Activated naive CD8-positive, alpha-beta T cell treated with anti-CD3 and anti-CD28 coated beads for 36 hours (primary cell): ENCODE measurements at places on chromosomes 12 and 14. TPM values are rescaled to one million over a fixed set of nuclear protein-coding genes. Genes with fewer than 3 reads are reported as not detected.
A peak's percentile ranks its signal among the peaks of the same experiment; 100 is the strongest.

DPF3 gene
- total RNA-seq = 1.3 TPM

RPAP3 gene
- 58.7 TPM for total RNA-seq

CBLN3 gene
- 6.4 TPM for total RNA-seq

C12orf60 gene
- 2.8 TPM for total RNA-seq

TEX52 gene
- total RNA-seq = not detected

GPR84 gene
- total RNA-seq = 0.62 TPM

SAMD4A gene
- 4.7 TPM for total RNA-seq

RNF212B gene
- not detected for total RNA-seq

LRTM2 gene
- not detected for total RNA-seq

SLC17A8 gene
- not detected for total RNA-seq

MYH6 gene
- total RNA-seq = not detected

FAM181A gene
- total RNA-seq = not detected

OR4E2 gene
- not detected for total RNA-seq

CHST11 gene
- total RNA-seq = 21.9 TPM

EIF2B2 gene
- total RNA-seq = 55.6 TPM

DNA sequence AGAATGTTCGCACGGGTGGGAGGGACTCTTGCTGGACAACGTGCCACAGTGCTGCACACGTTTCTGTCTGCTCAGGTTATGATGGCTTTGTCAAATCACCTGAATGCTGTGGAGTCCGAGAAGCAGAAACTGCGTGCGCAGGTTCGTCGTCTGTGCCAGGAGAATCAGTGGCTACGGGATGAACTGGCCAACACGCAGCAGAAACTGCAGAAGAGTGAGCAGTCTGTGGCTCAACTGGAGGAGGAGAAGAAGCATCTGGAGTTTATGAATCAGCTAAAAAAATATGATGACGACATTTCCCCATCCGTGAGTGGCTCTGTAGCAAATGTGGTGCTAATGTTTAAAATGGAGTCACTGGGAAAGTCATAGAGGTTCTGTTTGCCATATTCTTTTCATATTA, 28.5 kb downstream of the KLC1 start:
- no peak for DNase-seq

DNA sequence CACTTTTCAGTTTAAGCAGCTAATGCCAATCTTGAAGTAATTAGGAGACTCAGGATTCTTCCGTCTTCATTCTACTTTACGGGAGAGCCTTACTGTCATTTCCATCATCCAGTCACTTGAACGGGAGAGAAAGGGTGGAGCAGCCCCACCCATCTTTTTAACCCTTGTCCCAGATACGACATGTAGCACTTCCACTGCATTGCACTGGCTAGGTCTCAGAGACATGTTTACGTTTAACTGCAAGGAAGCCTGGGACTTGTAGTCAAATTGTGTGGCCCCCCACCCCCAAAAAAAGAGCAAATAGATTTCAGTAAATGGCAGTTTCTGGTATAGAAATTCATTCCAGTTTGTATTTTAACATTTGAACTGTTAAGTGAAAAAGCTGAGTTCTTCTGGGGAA, 46.1 kb upstream of the SYT1 start:
- no peak for DNase-seq

GRCh38 chr12:120264086-120264903, 1.2 kb downstream of the PXN start:
- no peak for DNase-seq

DNA sequence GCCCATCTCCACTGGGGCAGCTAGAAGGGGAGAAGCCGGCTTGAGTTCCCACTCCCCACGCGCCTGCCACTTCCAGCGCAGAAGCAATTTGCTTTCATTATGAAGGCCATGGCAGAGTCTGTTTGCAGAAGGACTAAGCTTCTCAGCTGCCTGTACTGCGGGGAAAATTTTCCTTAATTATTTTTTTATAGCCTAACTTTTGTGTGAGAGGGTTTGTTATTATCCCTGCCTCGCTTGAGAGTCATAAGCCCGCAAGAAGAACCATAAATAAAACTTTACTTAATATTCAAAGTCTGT, 56.0 kb upstream of the DLK1 start:
- no peak for DNase-seq

GRCh38 chr12:93243382-93243688, 134.4 kb upstream of the NUDT4 start:
- no peak for DNase-seq

GRCh38 chr12:32611986-32612385, 67.1 kb upstream of the DNM1L start:
- DNase-seq = no peak

DNA sequence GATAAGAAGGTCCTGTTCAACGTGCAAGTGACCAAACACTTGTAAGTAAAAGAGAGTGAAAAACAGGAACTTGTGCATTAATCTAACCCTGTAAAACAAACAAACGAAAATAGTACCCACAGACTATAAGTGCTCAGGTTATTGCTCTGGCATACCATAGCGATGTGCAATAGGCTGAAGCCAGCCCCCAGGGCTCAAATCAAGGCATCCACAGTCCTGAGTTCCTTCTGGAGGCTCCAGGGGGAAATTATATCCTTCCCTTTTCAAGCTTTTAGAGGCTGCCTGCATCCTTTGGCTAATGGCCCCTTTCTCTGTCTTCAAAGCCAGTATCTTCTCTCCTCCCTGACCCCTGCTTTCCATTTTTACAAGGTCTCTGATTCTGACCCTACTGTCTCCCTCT, 8.1 kb upstream of the CMAS start:
- no peak for DNase-seq

DNA sequence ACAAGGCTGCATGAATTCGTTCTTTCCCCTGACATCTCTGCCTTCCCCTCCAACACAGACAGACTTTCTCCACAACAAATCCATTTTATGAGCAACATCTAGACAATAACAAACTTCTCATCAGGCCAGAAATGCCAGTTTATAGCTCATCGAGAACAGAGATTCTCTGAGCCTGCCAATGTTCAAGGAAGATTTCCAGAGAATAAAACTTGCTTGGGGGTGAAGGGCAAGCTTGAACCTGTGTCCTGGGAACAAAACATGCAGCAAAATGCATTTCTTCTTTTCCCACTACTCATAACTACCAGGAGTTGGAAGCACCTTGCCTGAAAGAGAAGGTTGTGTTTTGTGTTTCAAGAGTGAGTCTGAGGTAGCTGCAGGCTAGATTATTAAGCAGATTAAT, 6.8 kb downstream of the MAP1LC3B2 start:
- no peak for DNase-seq

DNA sequence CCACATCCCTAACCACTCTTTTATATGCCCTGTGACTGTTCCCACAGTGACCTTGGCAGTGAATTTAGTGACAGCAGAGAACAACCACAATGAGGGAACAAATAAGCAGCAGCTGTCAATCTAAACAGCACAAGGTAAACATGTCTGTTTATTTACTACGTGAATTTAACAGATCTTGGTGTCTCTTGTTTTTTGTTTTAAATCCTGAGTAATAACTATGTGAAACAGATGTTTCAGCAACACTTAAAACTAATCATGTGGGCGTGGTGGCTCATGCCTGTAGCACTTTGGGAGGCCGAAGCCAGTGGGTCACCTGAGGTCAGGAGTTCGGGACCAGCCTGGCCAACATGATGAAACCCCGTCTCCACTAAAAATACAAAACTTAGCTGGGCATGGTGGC, 17.0 kb upstream of the CFAP54 start:
- no peak for DNase-seq

DNA sequence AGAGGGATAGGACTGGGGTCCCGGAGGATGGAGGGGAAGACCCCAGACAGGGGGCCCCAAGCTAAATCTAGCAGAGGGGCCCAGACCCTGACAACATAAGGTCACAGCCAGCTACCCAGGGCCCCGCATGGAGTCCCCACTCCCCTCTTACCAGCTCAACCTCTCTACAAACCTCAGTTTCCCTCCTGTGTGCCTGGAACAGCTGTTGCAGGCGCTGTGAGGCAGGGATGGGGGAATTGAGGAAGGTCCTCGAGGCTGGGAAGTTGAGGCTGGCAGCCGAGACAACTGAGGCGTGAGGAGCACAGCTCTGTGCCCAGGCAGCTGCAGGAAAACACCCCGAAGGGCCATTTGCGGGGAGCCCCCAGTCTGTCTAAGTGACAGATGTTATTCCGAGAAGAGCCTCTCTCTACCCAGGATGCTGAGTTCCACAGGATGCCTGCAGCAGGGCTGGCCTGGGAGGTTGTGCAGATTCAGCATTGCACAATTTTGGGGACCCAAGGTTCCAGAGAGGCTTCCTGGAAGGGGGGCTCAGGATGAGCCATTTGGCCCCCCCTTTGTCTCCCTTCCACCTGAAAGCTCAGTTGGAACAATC, 42.7 kb upstream of the NCOR2 start:
- DNase-seq = no peak

- no peak for DNase-seq
These were observed 315 bp downstream of the LTB4R2 start for GRCh38 chr14:24310265-24310645.

GRCh38 chr14:65357689-65358088, 54.8 kb upstream of the FUT8 start:
- DNase-seq = no peak

GRCh38 chr12:89756585-89757398, 48.2 kb upstream of the ATP2B1 start:
- DNase-seq = peak; percentile 13

DNA sequence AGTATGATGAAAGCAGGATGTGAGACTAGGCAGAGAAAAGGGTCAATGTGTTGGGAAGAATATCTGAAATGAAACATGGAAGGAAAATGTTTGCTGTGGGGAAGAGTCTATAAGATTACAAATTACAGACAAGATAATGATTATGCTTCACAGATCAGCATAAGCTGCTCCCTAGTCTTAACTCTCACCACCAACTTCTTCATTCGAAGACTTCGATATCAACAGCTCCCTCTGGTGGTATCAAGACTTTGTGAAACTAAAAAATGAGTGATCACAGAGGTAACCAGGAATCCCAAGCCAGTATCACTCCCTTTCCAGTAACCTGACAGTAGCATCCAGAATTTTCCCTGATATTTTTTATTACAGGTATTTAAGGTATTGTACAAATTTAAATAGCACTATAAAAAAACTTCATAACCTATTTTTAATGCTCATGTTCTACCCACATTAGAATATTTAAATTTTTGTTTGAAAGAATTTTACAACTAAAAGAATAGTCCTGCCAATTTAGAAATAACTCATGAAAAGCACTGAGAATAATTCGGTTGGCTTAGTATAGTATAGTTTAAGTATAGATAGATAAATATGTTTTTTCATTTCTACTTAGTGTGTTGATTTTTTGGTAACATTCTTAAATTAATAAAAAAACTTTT, 84.4 kb downstream of the C2CD5 start:
- DNase-seq = no peak

- DNase-seq = no peak
These were observed 17.0 kb downstream of the ACIN1 start for GRCh38 chr14:23077962-23078361.
